Calu3 (cell line): ENCODE measurements at places on chromosomes 3 and 15.

- no peak for DNase-seq
Observed at GRCh38 chr3:4313606-4314293, 10.6 kb downstream of the SETMAR start.

- DNase-seq, result no peak
Observed at GRCh38 chr3:109903100-109903499, 565.8 kb upstream of the DPPA4 start.

GRCh38 chr15:90291679-90292356 lies 26.3 kb downstream of the NGRN start:
- DNase-seq, result peak; percentile 59

DNA sequence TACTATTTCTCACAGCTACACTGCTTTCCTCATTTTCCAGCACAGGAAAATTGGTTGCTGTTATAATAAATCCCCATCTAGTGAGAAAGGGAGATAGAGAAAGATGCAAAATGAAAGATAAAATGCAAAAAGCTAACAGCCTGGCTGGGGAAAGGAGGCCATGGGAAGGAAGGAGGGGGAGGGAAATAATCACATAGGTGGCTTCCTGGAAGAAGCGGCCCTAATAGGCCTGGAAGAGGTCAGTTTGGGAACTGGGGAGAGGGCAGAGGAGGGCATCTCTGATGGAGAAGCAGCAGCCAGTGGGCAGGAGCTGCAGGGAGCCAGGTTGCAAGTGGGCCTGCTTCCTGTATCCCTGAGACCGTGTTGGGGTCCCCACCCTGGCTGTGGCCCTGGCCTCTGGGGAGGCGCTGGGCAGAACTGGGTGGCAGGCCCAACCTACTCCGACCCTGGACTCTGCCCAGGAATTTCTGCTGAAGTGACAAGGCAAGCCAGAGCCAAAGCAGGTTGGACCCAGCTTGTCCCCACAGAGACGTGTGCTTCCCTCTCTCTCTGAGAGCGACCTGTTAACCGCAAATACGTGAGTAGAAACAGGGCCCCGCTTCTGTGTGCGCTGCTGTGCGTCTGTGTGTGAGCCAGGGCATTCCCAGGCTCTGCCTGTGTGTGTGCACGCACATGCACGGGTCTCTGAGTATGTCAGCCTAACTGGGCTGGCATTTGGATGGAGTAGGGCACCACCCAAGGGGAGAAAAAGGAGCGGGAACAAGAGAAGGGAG lies 1.9 kb downstream of the SLC28A1 start:
- no peak for DNase-seq
